Testis (tissue), 5 donors: ENCODE measurements at places on chromosomes 7 and 10. TPM values are rescaled to one million over a fixed set of nuclear protein-coding genes. Genes with fewer than 3 reads are reported as not detected.

TAS2R41 gene
- not detected for total RNA-seq

DNA sequence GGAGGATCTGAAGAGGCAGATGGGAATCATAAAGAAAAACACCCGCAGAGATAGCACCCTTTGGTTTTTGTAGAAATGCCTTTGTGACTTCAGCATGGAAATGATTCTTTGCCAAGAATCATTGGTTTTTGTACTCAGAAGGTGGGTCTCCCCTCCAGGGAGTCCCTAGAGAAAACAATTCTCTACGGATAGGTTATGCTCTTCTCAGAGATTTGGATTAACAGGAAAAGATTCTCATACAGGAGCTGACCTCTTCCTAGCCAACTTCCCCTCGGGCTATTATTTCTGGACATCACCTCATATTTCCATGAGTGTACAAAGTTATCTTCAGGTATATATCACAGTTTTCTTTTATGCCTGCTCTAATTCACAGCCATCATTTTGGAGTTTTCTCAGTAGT, 274.2 kb upstream of the HABP2 start:
- DNase-seq, result no peak

SLC39A12 gene
- total RNA-seq, result 0.68 TPM

- DNase-seq, result no peak
Measured at GRCh38 chr10:91797048-91797690, 1.1 kb upstream of the TNKS2 start.

GRCh38 chr7:133934977-133935330, 192.2 kb upstream of the LRGUK start:
- no peak for DNase-seq

DNA sequence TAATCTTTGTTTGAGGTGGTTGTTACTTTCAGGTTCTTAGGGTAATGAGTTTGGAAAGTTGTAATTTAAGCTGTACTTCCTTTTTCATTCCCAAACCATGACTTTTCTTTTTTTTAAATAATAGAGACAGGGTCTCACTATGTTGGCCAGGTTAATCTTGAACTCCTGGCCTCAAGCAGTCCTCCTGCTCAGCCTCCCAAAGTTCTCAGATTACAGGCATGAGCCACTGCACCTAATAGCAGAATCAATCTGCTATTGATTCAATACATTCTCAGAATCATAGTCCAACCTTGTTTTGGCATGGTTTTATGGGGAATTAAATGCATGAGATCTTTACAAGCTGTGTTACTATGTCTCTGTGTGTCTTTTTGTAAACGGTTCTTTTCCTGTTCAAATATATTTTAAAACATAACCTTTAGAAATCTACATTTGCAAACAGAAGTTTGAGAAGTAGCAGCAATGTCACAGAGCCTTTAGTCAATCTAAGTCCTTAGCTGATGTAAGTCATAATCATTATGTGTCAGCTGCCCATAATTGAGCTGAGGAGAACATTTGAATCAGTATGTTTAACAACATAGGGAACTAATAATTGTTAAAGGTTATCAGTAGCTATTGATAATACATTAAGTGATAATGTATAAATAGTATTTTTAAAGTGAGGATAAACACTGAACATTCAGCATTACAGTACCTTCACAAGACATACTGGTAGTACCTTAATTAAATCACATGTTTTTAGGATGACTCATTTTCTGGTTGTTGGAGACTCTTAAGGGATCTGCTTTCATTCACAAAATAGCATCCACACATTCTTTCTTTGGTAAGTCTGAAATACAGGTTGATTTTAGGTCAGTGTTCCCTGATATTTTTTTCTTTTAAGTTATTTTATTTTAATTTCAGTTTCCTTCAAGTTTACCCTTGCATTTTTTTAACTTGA, 8.8 kb downstream of the INPP5F start:
- no peak for DNase-seq

DNA sequence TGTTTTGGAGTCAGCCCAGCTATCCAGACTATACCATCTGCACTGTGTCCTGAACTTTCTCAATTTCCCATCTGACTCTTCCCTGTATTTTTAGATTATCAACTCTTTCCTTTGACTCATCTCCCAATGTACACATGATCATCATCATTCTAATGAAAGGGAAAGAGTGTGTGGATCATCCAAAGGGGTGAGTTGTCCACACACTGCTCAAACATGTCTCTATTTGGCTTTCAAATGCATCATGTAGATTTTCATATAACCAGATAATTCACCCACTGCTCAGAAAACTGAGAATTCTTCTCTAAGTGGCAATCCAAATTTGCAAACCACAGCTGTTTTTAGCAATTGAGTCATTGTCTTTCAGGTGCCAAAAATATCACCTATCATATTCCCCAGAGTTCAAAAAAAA, 190.2 kb upstream of the HPS1 start:
- DNase-seq, result no peak

HMX3 gene
- 0.25 TPM for total RNA-seq

DNA sequence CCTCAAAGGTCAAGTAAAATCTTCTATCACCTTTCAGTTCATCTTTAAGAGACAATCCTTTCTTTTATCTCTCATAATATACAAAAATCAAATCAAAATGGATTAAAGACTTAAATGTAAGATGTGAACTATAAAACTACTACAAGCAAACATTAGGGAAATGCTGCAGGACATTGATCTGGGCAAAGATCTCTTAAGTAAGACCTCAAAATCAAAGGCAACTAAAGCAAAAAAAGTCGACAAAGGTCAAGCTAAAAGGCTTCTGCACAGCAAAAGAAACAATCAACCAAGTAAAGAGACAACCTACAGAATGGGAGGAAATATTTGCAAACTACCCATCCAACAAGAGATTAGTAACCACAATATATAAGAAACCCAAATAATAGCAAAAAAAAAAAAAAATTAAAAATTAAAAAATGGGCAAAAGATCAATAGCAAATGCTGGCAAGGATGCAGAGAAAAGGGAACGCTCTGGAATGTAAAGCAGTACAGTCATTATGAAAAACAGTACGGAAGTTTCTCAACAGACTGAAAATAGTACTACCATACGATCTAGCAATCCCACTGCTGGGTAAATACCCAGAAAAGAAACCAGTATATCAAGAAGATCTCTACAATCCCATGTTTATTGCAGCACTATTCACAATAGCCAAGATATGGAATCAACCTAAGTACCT, 41.7 kb downstream of the TNPO3 start:
- no peak for DNase-seq

DNA sequence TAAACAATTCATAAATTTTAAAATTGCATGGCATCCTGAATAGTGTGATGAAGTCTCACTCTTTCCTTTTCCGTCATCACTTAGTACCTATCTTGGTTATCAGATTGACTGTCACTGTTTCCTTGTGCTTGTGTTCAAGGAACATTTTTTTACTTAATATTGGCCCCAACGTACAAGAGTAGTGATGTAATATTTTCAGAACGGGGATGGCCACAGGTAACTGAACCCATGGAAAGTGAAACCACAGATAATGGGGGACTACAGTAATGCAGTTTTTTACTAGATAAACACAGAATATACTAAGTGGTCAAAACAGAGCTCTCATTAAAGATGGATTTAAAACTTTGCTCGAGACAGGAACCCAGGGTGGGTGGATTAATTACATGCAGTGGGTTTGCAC, 85.4 kb downstream of the MACC1 start:
- no peak for DNase-seq

- DNase-seq, result peak; percentile 40
Measured at GRCh38 chr10:70324339-70324861, 40.6 kb upstream of the NPFFR1 start.

GRCh38 chr7:128904381-128905197, 5.9 kb downstream of the KCP start:
- DNase-seq, result no peak

GRCh38 chr7:50449501-50449880, 659 bp downstream of the FIGNL1 start:
- no peak for DNase-seq

GRCh38 chr10:94608559-94608958, 63.0 kb downstream of the HELLS start:
- DNase-seq, result no peak

CALML5 gene
- 0.50 TPM for total RNA-seq

GRCh38 chr10:125629758-125630376, 53.1 kb downstream of the TEX36 start:
- DNase-seq, result no peak

- DNase-seq, result no peak
Measured at GRCh38 chr7:67599331-67600062, 602.9 kb downstream of the TYW1 start.

DNA sequence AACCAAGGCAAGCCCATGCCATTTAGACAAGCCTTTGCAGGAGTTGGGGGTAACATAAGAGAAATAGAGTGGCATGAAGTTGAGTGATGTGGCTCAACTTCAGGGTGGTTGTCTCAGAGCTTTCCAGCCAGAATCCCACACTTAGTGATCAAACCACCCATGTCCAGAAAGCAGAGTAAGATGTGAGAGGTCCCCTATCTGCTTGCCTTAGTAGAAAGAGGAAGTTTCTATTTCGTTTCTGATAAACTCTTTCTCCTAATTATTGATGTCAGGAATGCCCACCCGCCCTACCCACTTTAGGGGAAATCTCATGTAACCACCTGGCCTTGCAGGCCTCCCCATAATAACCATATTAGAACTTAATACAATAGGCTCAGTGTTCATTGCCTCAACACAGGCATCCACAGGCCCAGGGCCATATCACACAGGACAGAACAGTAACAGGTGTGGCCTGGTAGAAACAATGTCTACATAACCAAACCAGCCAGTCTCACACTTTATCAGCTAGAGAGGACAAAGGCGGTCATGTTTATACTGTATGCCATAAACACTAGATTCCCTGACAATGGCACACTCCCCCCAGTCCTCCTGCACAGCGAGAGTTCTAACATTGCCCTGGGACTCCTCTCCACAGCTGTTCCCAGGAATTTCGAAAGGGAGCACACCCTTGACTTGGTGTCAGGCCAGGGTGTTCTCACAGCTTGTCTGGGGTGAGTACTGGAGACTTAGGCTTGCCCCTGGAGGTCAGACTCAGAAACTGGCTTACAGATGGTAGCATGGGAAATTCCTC, 364.4 kb downstream of the CXCL12 start:
- DNase-seq, result no peak

DNA sequence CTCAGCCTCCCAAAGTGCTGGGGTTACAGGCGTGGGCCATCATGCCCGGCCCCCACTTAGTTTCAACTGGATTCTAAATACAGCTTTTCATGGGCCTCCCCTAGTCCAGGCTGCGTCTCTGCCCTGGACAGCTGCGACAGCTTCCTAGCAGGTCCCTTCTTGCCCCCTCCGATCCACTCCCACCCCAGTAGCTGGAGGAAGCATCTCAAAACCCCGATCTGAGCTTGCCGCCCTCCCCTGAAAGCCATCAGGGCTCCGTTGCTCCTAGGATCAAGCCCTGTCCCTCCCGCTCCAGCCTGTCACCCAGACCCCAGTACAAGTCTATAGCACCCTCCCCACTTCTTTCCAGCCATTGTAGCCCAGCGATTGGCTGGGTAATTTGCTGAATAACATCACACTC, 64.5 kb downstream of the VWA2 start:
- DNase-seq, result no peak

DNA sequence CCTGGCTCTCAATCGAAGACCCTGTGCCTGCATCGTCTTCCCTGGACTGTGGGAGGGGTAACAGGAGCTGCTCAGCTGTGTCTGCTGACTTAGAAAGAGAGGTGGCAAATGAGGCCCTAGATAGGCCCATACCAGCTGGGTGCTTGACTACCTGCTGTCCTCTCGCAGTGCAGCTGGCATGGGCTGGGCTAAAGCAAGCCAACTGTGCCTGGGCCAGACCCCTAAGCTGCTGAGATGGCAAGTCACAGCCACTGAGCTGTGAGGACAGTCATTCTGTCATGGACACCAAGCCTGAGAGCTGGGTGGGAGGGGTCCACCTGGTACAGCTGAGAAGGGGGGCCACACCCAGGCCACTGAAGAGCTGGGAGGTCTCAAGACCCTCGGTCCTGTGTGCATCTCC, 45.8 kb upstream of the AQP1 start:
- DNase-seq, result no peak

ATOH7 gene
- total RNA-seq, result 1.2 TPM

KAZALD1 gene
- 11.0 TPM for total RNA-seq

- DNase-seq, result peak; percentile 58
Measured at GRCh38 chr10:110076559-110077318, 69.0 kb downstream of the ADD3 start.

- peak; percentile 64 for DNase-seq
Measured at GRCh38 chr10:29392376-29393021, 103.6 kb downstream of the LYZL1 start.

ACSM6 gene
- total RNA-seq, result not detected

FZD8 gene
- total RNA-seq, result 13.0 TPM

DNA sequence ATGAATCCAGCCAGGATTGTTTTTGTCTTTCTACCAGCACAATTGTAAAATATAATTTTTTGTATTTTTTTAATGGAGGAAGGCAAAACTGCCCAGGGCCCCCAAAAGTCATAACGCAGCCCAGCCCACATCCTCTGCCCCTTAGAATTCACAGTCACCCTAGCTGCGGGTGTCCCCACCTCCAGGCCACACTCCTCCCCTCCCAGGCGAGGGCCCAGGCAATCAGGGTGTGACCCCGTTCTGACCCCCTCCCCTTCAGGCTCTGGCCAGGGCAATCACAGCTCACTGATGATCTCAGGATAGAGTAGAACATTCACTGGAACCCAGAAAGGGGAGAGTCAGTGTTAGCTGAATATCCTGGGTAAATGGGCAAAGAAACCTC, 92.0 kb upstream of the MACROH2A2 start:
- DNase-seq, result peak; percentile 8

GRCh38 chr7:106216923-106217542, 67.8 kb downstream of the NAMPT start:
- peak; percentile 65 for DNase-seq

DNA sequence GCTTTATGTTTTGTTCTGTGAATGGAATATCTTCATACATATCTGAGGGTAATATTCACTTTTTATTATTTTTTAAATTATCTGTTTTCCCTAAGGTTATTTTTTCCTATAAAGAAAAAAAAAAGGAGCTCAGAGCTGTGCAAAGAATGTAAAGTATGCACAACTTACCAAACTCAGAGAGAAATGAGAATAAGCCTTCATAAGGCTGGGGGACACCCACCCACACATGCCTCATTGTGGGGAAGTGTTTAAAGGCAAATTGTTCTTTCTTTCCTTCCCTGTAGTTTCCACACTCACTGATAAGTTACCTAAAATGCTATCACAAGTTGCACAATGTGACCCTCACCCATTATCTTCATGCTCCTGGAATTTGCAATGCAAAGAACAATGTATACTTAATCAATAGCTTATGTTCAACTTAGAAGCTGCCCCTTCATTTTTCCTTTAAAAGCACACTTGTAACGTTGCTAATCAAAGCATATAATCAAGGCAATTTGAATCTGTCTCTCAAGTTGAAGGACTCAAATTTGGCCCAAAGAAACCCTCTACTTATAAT, 108.1 kb downstream of the GNAT3 start:
- DNase-seq, result no peak

- no peak for DNase-seq
Measured at GRCh38 chr10:50490241-50490640, 133.5 kb downstream of the SGMS1 start.

GRCh38 chr10:89241486-89242344, 9.9 kb downstream of the LIPA start:
- no peak for DNase-seq

TEX47 gene
- 23.9 TPM for total RNA-seq

SLC26A3 gene
- total RNA-seq, result 1.1 TPM

GRCh38 chr7:151590850-151591771, 71.4 kb upstream of the RHEB start:
- no peak for DNase-seq
